ENCODE measurements at places on chromosomes 1 and 21.

- H3K36me3 ChIP-seq: peaks cover 35% of the 10 kb centered on the region
- no peak for DNase-seq
- H3K4me3 ChIP-seq: peak overlapping the region; percentile 95
- H3K27me3 ChIP-seq: no peaks in the 10 kb centered on the region
- H3K4me1 ChIP-seq: peaks cover 50% of the 10 kb centered on the region
- peak overlapping the region; percentile 96 for H3K27ac ChIP-seq
Measured at GRCh38 chr1:29180497-29181412, 945 bp downstream of the SRSF4 start.

GRCh38 chr1:201171063-201172036 is 17.1 kb upstream of the TMEM9 start:
- no peaks in the 10 kb centered on the region for H3K36me3 ChIP-seq
- no peak overlapping the region for H3K27ac ChIP-seq
- H3K27me3 ChIP-seq: peaks cover 41% of the 10 kb centered on the region
- peak overlapping the region; percentile 72 for H3K4me3 ChIP-seq
- H3K4me1 ChIP-seq: peaks cover 6% of the 10 kb centered on the region

DNA sequence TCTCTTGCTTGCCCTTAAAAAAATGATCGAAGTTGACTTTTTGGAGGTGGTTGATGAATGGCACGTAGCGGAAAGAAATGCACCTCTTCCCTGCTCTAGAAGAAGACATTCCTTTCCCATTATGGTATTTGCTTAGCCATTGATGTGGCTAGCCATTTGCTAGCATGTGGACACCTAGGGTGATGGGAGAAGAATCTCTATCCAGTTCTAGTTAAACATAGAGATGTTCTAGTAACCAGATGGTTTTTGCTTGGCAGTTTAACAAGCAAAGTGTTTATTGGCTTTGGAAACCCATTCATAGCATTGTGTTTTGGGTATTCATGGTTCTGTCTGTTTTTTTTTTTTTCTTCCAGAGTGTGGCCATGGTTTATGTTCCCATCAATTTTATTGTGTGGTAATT is 78.9 kb downstream of the KCNJ6 start:
- no peaks in the 10 kb centered on the region for H3K4me1 ChIP-seq
- H3K27ac ChIP-seq: no peak overlapping the region
- no peak for DNase-seq
- peaks cover 2% of the 10 kb centered on the region for H3K27me3 ChIP-seq
- H3K4me3 ChIP-seq: no peak overlapping the region

DNA sequence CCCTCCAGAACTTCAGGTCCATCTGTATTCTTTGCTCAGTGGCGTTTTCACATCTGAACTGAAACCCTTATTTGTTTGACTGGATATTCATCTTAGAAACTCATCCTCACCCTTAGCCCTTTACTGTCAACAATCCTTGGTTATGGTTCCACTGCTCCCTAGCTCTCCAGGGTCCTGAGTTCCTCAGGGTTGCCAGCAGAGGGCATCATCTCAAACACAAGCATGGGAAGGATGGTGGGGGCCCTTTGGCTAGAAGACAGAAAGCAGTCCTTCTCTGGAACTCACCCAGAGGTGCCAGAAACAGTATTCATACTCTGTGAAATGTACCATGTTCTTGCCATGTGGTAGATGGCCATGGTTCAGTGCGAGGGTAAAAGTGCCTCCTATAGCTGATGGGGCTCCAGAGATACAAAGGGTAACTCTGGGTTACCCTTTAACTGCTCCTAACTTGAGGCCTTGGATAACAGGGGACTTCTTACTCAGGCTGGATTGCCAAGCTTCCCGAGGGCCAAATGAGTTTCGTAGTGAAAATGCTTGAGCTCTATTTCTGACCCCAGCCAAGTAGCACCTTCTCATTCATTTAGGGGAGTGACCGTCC is 11.3 kb downstream of the NCSTN start:
- H3K4me1 ChIP-seq: no peaks in the 10 kb centered on the region
- DNase-seq: no peak
- no peak overlapping the region for H3K27ac ChIP-seq
- no peaks in the 10 kb centered on the region for H3K27me3 ChIP-seq

- DNase-seq: peak; percentile 38
- H3K27me3 ChIP-seq: peaks cover 78% of the 10 kb centered on the region
- H3K27ac ChIP-seq: peak overlapping the region; percentile 72
- H3K4me3 ChIP-seq: peak overlapping the region; percentile 52
- H3K4me1 ChIP-seq: peaks cover 9% of the 10 kb centered on the region
Measured at GRCh38 chr21:36699546-36700294, 805 bp downstream of the SIM2 start.

- DNase-seq: no peak
- peaks cover 27% of the 10 kb centered on the region for H3K36me3 ChIP-seq
- H3K4me1 ChIP-seq: peaks cover 30% of the 10 kb centered on the region
- no peak overlapping the region for H3K4me3 ChIP-seq
- no peaks in the 10 kb centered on the region for H3K27me3 ChIP-seq
Measured at GRCh38 chr1:226181996-226182714, 4.4 kb downstream of the ACBD3 start.

DNA sequence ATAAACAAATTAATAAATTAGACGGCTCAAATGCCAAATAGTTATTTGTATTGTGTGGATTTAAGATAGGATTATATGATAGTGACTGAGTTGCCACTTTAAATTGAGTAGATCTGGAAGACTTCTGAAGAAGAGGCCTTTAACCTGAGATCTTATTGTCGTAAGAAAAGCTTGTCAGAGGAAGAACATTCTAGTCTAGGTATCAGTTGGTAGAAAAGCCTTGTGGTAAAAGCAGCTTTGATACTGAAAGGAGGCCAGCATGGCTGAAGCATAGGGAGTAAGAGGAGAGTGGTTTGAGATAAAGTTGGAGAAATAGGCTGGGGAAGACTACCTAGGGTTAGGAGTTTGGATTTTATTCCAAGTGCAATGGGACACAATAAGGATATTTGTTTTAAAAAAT is 29.1 kb downstream of the SLC30A7 start:
- no peaks in the 10 kb centered on the region for H3K27me3 ChIP-seq
- peaks cover 25% of the 10 kb centered on the region for H3K36me3 ChIP-seq
- peak overlapping the region; percentile 14 for H3K27ac ChIP-seq

- H3K36me3 ChIP-seq: peaks cover 1% of the 10 kb centered on the region
- H3K4me1 ChIP-seq: peaks cover 9% of the 10 kb centered on the region
- no peak for DNase-seq
- H3K27ac ChIP-seq: no peak overlapping the region
Measured at GRCh38 chr1:184153731-184154130, 102.2 kb downstream of the TSEN15 start.

- H3K4me1 ChIP-seq: no peaks in the 10 kb centered on the region
- H3K27me3 ChIP-seq: peaks cover 21% of the 10 kb centered on the region
- H3K27ac ChIP-seq: no peak overlapping the region
Measured at GRCh38 chr1:48859456-48859855, 82.8 kb upstream of the BEND5 start.

GRCh38 chr1:46581681-46582455 is 22.2 kb downstream of the MKNK1 start:
- H3K36me3 ChIP-seq: peaks cover 56% of the 10 kb centered on the region
- H3K4me3 ChIP-seq: peak overlapping the region; percentile 75
- H3K27ac ChIP-seq: peak overlapping the region; percentile 90
- H3K4me1 ChIP-seq: peaks cover 39% of the 10 kb centered on the region
- H3K27me3 ChIP-seq: no peaks in the 10 kb centered on the region

DNA sequence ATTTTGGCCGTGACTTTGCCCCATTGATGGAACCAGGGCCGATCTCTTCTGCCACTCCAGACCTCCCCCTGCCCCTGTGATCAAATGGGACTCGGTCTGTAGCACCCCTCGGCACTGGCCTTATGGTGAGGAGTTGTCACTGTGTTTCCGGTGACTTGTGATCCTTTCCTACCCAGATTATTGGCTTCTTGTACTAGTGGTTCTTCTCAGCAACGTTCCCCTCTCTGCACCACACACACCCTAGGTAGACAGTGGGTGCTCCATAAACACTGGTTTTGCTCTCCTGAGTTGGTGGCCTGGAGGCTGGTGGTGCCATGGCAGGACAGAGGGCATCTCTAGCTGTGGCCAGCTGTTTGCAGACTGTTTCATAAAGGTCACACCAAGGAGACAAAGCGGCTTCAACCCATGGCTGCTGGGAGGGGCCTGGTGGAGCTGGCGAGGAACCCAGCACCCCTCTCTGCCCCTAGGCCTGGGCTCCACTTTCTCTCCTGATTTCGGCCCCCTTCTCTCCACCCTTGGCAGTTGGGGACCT is 50.7 kb downstream of the DHRS3 start:
- peaks cover 2% of the 10 kb centered on the region for H3K4me1 ChIP-seq
- H3K4me3 ChIP-seq: no peak overlapping the region
- H3K27me3 ChIP-seq: no peaks in the 10 kb centered on the region

DNA sequence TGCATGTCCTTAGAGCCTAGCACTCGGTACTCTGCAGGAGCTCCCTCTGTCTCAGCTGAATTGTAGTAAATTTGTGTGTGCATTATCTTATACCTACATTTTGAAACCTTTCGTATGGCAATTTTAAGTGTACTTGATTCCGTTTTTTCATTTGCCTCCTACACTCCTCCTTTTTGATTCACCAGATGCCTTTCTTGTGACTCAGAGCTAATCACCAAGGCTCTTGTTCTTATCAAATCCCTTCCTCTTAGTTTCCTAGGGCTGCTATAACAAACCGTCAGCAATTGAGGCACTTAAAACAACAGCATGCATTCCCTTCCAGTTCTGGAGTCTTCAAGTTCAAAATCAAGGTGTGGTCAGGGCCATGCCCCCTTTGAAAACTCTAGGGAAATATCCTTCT is 261.0 kb downstream of the ASTN1 start:
- no peak overlapping the region for H3K4me3 ChIP-seq
- H3K27me3 ChIP-seq: no peaks in the 10 kb centered on the region
- no peaks in the 10 kb centered on the region for H3K36me3 ChIP-seq
- no peaks in the 10 kb centered on the region for H3K4me1 ChIP-seq
- no peak for DNase-seq
- no peak overlapping the region for H3K27ac ChIP-seq

DNA sequence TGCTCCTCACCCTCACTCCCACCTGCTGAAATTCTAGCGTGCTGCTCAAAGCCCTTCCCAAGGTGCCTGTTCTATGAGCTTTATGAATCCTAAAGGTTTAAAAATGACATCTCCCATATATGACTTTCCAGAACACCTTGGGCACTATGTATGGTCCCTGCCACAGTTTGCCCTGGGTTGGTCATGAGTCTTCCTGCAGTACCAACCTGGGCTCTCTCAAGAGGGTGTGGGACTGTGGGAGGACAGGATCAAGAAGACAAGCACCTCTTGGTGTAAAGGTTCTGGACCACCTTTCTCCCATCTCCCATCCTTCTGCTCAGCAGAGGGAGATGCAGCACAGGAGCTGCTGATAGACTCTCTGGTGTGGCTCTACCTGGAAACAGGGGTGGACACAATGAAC is 134.1 kb downstream of the FCRL5 start:
- H3K4me1 ChIP-seq: peaks cover 3% of the 10 kb centered on the region
- no peak for DNase-seq
- H3K4me3 ChIP-seq: no peak overlapping the region
- H3K27ac ChIP-seq: no peak overlapping the region
- H3K27me3 ChIP-seq: peaks cover 2% of the 10 kb centered on the region

DNA sequence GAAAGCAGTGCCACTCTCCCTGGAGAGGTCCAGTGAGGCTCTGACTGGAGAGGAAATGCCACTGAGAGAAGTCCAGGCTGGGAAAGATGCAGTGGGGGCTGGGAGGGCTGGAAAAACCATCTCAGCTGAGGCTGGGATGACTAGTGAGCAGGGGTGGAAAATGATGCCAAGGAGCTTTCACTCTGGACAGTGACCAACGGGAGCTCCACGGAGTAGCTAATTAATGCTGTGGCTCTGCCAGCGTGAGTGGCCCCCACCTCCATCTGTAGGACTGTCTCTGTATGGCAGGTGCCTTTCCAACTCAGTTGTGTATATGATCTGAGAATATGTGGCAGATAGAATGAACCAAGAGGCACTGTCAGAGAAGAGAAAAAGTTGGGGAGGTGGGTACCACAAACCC is 86.7 kb downstream of the DDX20 start:
- no peak overlapping the region for H3K27ac ChIP-seq
- no peak for DNase-seq
- no peak overlapping the region for H3K4me3 ChIP-seq
- H3K36me3 ChIP-seq: no peaks in the 10 kb centered on the region

- no peak overlapping the region for H3K27ac ChIP-seq
- peaks cover 3% of the 10 kb centered on the region for H3K36me3 ChIP-seq
- no peak overlapping the region for H3K4me3 ChIP-seq
- H3K27me3 ChIP-seq: peaks cover 14% of the 10 kb centered on the region
- no peak for DNase-seq
- no peaks in the 10 kb centered on the region for H3K4me1 ChIP-seq
Measured at GRCh38 chr1:171852272-171852671, 11.0 kb downstream of the DNM3 start.

GRCh38 chr1:189336115-189337100 is 1141.3 kb downstream of the BRINP3 start:
- H3K4me1 ChIP-seq: no peaks in the 10 kb centered on the region
- no peak overlapping the region for H3K4me3 ChIP-seq
- no peak for DNase-seq
- no peaks in the 10 kb centered on the region for H3K36me3 ChIP-seq
- no peak overlapping the region for H3K27ac ChIP-seq

- H3K4me1 ChIP-seq: no peaks in the 10 kb centered on the region
- H3K27me3 ChIP-seq: peaks cover 31% of the 10 kb centered on the region
- DNase-seq: no peak
- no peaks in the 10 kb centered on the region for H3K36me3 ChIP-seq
- no peak overlapping the region for H3K27ac ChIP-seq
Measured at GRCh38 chr1:9211291-9211811, 23.2 kb upstream of the H6PD start.

GRCh38 chr1:112904071-112904830 is 51.7 kb downstream of the SLC16A1 start:
- no peak overlapping the region for H3K27ac ChIP-seq
- no peak overlapping the region for H3K4me3 ChIP-seq
- no peak for DNase-seq
- H3K27me3 ChIP-seq: no peaks in the 10 kb centered on the region
- peaks cover 6% of the 10 kb centered on the region for H3K4me1 ChIP-seq

DNA sequence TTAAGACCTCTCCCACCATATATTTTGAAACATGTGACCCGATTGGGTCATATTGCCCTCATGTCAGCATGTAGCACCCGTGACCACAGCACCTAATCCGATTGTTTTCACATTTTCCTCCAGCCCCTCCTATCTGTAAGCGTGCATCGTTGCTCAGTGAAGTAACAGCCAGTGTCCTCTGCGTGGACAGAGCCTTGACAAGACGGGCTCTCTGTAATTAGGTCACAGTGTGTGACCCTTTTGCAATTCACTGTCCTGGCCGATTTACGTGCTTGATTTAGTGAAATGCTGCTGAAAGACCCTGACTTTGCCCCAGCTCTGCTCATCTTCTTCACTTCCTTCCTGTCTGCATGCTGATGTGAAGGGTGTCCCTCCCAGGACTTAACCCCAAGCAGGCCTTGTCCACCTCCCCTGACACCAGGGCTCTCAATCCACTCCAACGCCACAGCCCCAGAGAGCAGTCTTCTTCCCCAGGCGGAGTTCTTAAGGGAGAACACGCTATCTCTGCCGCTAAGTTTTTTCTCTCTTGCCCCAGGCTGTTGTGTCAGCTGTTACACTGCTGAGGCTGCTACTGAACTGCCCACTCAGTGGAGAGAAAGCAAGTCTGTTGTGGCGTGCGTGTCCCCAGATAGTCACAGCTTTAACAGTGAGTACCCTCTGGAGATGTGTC is 19.4 kb downstream of the URB2 start:
- no peak overlapping the region for H3K4me3 ChIP-seq
- no peak overlapping the region for H3K27ac ChIP-seq
- no peak for DNase-seq
- H3K36me3 ChIP-seq: peaks cover 8% of the 10 kb centered on the region
- H3K27me3 ChIP-seq: no peaks in the 10 kb centered on the region
